ENCODE measurements at places on chromosomes 12 and 14.

GRCh38 chr14:102218688-102219087 is 79.0 kb downstream of the WDR20 start:
- DNase-seq: no peak

DNA sequence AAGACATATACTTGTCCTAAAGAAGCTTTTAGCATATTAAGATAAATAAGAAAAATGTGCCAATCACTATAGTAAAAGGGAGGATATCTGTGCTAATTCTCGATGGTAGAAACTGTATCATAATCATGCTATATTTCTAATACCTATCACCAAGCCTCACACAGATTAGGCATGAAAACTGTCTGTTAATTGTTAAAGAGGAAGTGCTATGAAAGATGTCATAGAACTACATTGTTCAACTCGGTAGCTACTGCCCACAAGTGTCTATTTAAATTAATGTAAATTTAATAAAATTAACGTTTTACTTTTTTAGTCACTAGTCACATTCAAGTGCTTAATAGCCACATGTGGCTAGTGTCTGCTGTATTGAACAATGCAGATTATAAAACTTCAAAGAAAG is 77.5 kb upstream of the KICS2 start:
- DNase-seq: no peak

GRCh38 chr12:49604856-49605255 is 583 bp downstream of the FAM186B start:
- no peak for DNase-seq

GRCh38 chr12:11797317-11797913 is 147.9 kb downstream of the ETV6 start:
- DNase-seq: no peak

GRCh38 chr12:122870867-122871664 is 24.9 kb downstream of the VPS37B start:
- peak; percentile 75 for DNase-seq

DNA sequence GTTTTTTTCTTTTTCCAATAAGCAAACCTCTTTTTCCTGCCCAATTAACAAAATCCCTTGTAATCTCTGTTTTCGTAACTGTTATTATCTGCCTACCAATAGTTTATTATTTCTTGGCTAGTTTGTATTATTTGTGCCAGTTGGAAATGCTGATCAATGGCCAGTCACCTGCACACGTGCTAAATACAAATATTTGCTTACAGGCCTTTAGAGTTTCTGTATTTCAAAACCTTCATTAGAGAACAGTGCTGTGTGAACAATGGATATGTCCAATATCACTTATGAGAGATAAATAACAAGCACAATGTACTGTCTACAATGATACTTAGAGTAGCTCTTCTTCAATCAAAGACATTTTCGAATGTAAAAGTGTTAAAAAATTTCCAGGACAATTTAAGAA is 10.8 kb upstream of the DYRK2 start:
- peak; percentile 10 for DNase-seq

GRCh38 chr14:31696378-31696777 is 135.2 kb downstream of the NUBPL start:
- DNase-seq: peak; percentile 31

- no peak for DNase-seq
Observed at GRCh38 chr14:101008631-101009336, 105.3 kb upstream of the RTL1 start.

GRCh38 chr14:70680748-70681147 is 39.0 kb downstream of the TTC9 start:
- DNase-seq: no peak

GRCh38 chr12:62003701-62004100 is 256.5 kb upstream of the USP15 start:
- DNase-seq: no peak

GRCh38 chr14:74907744-74908143 is 15.3 kb downstream of the RPS6KL1 start:
- no peak for DNase-seq

DNA sequence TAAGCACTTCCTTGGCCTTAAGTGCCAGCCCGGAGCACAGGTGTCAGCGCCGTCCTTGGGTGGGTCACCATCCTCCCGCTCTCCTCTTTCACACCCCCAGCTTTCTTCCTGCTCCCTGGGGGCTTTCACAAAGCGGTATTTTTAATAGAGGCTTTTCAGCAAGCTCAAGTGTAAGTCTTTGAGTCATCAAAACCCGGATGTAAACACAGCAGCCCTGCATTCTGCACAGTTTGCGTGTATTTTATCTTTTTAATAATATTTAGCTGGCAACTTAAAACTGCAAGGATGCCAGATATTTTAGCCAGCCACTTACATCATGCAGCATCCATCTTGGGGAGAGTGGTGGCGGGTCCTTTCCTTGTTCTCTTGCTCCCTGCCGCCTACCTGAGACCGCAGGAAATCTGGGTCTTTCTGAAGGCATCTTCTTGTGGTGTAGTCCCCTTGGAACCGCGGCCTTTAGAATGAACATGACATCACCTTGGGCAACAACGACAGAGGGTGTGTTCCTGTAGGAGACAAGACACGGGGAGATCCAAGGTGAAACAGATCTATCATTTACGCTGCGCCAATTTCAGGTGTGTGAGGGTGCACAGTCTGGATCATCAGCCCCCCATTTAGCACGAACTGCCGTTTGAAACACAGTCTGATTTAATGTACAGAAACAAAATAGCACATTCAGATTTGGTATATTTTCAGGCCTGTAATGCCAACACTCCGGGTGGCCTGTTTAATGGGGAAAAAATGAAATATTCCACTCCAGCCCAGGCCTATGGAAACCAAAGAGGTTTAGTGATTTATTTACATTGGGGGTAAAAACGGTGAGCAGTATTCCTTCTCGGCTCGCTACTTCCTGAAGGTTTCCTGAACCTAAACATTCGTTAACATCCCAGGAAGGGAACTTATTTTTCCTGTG is 12.5 kb upstream of the IRF2BPL start:
- DNase-seq: peak; percentile 86
